ENCODE measurements at places on chromosomes 11 and 22. TPM values are rescaled to one million over a fixed set of nuclear protein-coding genes. Genes with fewer than 3 reads are reported as not detected.

PCSK7 gene
- 24.8 TPM for total RNA-seq

RELT gene
- 6.1 TPM for total RNA-seq

HBB gene
- 1,170 TPM for total RNA-seq

SLC37A2 gene
- 5.2 TPM for total RNA-seq

ANO5 gene
- total RNA-seq: 50.0 TPM

FAT3 gene
- 44.5 TPM for total RNA-seq

MAPK8IP2 gene
- 42.3 TPM for total RNA-seq

CELSR1 gene
- 2.9 TPM for total RNA-seq

APOA4 gene
- total RNA-seq: not detected

NUDT22 gene
- total RNA-seq: 20.3 TPM

OR52N4 gene
- total RNA-seq: not detected

GAS2 gene
- 32.2 TPM for total RNA-seq

LARGE2 gene
- total RNA-seq: 2.0 TPM

OR51L1 gene
- not detected for total RNA-seq

APOA1 gene
- 2.5 TPM for total RNA-seq

OOSP1 gene
- total RNA-seq: not detected

ELMOD1 gene
- total RNA-seq: 102 TPM

HPS5 gene
- 80.3 TPM for total RNA-seq

SHISAL1 gene
- total RNA-seq: 8.2 TPM

SPON1 gene
- total RNA-seq: 87.4 TPM

FAM227A gene
- total RNA-seq: 8.8 TPM

STX5 gene
- total RNA-seq: 31.1 TPM

SAA2 gene
- not detected for total RNA-seq

ADM2 gene
- total RNA-seq: 0.10 TPM

OSBP gene
- 42.6 TPM for total RNA-seq

LYVE1 gene
- total RNA-seq: 44.8 TPM

PANX3 gene
- total RNA-seq: not detected

SLC22A8 gene
- total RNA-seq: 13.3 TPM

MMP7 gene
- 0.20 TPM for total RNA-seq

CNGA4 gene
- total RNA-seq: 0.39 TPM

PATE4 gene
- total RNA-seq: not detected

ENTHD1 gene
- 0.10 TPM for total RNA-seq

MUC6 gene
- total RNA-seq: not detected

NFAM1 gene
- total RNA-seq: 1.2 TPM

OSBPL5 gene
- total RNA-seq: 20.9 TPM

SPDYC gene
- not detected for total RNA-seq

CFAP68 gene
- 12.9 TPM for total RNA-seq

MS4A6E gene
- not detected for total RNA-seq

CATSPERZ gene
- 0.50 TPM for total RNA-seq

MRGPRX3 gene
- not detected for total RNA-seq

EMID1 gene
- total RNA-seq: 10.3 TPM

DDT gene
- total RNA-seq: 96.9 TPM

AP5B1 gene
- 5.0 TPM for total RNA-seq

BAIAP2L2 gene
- total RNA-seq: 0.10 TPM

MFRP gene
- 3.9 TPM for total RNA-seq

All from spinal cord (tissue), 10 donors.